Activated CD4-positive, alpha-beta memory T cell treated with anti-CD3 and anti-CD28 coated beads for 36 hours (primary cell): ENCODE measurements at places on chromosomes 1 and 21.

- no peak for DNase-seq
Observed at GRCh38 chr1:22207511-22208267, 64.8 kb upstream of the WNT4 start.

DNA sequence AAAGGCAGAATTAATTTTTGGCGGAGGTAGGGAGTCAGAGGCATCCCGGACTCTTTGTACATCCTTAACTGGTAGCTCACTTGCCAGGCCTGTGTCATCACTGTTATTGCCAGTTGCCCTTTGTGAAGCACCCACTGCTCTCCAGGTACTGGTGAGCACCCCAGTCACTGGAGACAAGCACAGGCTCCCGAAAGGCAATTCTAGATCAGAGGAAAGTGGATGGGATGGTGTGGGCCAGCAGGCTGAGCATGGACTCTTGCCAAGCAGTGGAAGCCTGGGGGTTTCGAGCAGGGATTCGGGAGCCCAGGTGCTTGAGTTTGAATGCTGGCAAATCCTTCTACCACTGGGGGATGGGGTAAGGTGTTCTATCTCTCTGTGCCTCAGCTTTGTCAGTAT, 551.1 kb downstream of the MATN1 start:
- no peak for DNase-seq

- DNase-seq = peak; percentile 69
Observed at GRCh38 chr1:172727956-172728603, 69.2 kb downstream of the FASLG start.

DNA sequence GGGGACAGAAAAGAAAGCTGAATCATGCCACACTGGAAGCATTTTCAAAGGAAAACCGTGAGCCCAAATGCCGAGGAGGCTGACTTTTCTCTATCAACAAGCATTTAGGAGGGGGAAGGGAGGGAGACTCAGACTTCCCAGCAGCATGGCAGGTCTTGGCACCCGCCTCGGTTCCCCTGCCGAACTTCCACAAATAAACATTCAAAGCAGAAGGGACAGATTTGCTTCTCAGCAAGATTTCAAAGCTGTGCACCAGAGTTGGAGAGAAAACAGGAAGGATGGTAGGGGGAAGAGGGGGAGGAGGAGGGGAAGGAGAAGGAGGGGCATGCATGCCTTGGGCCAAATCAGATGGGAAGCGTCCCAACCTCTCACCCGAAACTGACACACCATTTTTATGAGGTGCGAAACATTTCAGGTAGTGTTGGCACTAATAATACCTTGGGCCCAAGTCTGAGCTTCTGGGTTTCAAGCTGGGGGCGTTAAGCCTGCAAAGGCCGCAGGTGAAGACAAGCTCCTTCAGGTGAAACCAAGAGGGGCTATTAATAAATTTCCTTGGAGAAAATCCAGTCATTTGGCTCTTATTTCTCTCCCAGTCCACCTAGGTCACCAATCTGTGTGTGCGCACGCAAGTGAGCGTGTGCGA, 26.4 kb downstream of the ABCA4 start:
- DNase-seq = no peak

GRCh38 chr1:17646444-17647280, 107.2 kb downstream of the ARHGEF10L start:
- DNase-seq = no peak

- DNase-seq = no peak
Observed at GRCh38 chr1:178028841-178029481, 59.1 kb upstream of the SEC16B start.

- no peak for DNase-seq
Observed at GRCh38 chr1:204409123-204409522, 2.5 kb downstream of the PPP1R15B start.

- no peak for DNase-seq
Observed at GRCh38 chr1:218711001-218711400, 365.9 kb downstream of the TGFB2 start.

GRCh38 chr1:95263450-95263849, 29.4 kb downstream of the RWDD3 start:
- no peak for DNase-seq

GRCh38 chr1:243471754-243472745, 216.2 kb downstream of the SDCCAG8 start:
- DNase-seq = no peak

GRCh38 chr1:53378061-53378460, 50.2 kb upstream of the LRP8 start:
- DNase-seq = peak; percentile 3

DNA sequence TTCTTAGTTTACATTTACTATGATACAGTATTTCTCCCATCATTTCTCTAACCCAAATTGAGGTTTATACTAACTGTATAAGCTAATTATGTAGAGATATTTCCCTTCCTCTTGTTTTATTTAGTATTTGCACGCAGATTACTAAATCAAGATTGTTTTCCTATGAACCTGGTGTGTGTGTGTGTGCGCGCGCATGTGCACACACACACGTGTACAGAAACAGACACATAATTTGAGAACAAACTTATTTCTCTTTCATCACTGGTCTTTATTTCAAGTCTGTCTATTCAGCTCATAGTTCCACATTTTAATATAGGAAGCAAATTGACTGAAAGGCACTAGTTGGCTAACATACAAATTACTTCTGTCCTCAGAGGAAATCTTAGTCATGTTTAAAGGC, 19.7 kb upstream of the COL24A1 start:
- no peak for DNase-seq

DNA sequence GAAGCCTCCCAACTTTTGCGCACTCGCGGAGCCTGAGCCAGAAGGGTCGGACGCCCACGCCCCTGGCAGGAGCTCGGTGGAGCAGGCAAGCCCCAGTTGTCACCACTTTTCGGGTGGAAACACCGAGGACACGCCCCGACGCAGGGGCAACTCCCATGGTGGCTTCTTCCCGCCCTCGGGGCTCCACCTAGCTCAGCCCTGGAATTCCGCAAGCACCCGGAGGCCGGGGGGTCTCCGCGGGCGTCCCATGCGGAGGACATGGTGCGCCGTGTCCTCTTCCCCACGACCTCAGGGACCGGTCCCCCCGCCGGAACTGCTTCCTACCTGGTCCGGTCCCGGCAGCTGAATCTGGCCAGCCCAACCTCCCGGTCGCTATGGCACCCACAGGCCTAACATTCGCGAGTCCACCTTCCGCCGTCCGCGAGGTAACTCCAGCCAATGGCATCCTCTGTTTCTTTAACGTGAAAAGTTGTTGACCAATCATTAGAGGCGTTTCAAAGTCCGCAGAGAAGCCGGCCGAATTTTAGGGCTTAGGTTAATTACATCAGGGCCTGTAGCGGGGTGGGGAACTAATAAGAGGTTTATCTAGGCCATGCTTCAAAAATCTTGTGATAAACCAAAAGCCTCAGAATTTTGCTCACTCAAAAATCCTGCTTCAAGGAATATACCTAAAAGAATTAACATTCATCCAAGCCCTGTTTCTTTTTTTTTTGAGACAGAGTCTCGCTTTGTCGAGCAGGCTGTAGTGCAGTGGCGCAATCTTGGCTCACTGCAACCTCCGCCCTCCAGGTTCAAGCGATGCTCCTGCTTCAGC, at the start of gene STPG1:
Gene STPG1, minus strand, starts transcription at position 433 of the 814 bp plus-strand sequence. CDS start 12,394 bp downstream, outside the sequence.
- peak; percentile 91 for DNase-seq

GRCh38 chr1:231693361-231694074, 66.9 kb downstream of the DISC1 start:
- no peak for DNase-seq

DNA sequence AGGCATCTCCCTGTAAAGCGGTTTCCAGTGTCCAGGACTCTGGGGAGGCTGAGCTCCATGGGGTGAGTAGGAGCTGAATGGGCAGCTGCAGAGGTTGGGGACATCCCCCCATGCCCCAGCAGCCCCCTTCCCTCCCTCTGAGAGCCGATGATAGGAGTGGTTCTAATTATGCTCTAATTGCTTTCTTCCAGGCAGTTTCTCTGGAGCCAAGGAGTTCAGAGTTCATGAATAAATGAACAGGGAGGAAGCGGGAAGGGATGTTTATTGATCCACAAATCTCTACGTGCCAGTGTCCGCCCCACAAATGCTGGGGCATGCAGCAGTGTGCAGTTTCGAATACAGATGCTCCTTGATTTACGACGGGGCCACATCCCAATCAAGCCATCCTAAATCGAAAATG, 15.6 kb downstream of the NKAIN1 start:
- no peak for DNase-seq

DNA sequence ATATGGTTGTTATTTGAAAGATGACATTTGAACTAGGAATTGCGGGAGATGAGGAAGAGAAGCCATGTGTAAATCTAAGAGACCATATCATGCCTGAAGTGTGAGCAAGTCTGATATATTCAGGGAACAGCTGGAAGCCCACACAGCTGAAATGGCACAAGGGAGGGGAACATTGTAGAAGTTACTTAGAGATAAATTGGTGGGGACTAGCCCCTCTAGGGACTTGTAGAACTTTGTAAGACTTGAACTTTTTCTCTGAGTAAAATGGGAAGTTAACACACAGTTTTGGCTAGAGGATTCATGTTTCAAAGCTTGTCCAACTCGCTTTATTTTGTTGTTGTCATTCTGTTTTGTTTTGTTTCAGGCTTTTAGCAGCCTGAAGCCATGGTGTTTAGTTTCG, 216.4 kb downstream of the FMN2 start:
- DNase-seq = no peak

GRCh38 chr1:18974606-18975005, 18.1 kb upstream of the IFFO2 start:
- no peak for DNase-seq

- DNase-seq = peak; percentile 9
Observed at GRCh38 chr1:237507005-237507404, 383.7 kb downstream of the ZP4 start.

DNA sequence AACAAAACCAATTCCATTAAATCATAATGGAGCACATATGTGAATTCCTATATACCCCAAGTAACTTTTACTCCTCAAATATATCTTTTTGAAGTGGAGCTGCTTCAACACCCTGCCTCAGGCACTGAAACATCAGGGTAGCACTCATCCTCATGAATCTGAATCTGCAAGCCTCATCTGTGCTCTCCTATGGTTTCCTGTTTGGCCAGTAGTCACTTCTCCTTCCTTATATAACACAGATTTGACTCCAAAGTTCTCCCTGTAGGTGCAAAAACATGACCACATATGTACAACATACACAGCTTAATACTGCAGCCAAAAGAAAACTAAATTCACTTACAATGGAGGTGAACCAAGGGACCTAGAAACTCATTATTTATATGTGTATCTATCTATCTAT, 7.2 kb downstream of the TRIT1 start:
- no peak for DNase-seq

- peak; percentile 94 for DNase-seq
Observed at GRCh38 chr1:178542554-178543289, 29.8 kb downstream of the TEX35 start.

- no peak for DNase-seq
Observed at GRCh38 chr1:197526736-197527371, 248.4 kb downstream of the DENND1B start.

DNA sequence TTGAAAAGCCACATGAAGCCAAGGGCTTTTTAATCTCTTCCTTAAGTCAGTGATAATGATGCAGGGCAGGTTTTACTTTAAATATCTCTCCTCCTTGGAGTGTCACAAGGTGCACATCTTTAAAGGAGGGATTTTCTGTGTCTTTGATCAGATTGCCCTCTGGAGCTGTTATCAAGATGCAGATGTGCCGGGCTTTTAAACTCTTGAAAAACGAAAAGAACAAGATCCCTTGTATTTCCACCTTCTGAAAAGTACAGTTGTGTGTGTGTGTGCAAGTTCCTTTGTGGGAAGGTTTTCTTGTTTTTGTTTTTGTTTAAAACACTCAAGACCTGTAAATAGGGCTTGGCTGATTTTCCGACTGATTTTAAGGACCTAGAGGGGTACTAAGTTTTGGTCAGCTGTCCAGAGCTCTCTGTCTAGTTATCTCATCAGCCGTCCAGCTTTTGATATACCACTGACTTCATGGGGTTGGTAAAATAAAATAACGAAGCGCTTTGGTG, 1.6 kb downstream of the MARK1 start:
- DNase-seq = no peak

DNA sequence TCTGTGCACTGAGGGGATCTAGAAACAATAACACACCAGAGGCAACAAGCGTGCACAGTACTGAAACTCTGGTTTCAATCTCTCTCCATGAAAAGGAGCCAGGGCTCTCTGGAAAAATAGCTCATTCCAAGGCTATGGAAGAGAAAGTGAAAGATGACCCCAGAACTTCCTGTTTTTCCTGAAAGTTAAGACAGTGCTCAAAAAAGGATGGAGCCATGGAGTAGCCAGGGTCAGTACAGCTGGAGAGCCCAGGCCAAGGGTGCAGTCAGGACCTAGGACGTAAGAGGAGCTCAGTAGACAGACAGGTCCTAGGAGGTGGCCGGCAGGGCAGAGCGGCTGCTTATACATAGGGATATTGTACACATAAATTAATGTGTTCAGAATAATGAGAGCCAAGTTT, 19.1 kb downstream of the NOL9 start:
- no peak for DNase-seq

GRCh38 chr1:113321771-113322387, 68.4 kb upstream of the MAGI3 start:
- DNase-seq = no peak

DNA sequence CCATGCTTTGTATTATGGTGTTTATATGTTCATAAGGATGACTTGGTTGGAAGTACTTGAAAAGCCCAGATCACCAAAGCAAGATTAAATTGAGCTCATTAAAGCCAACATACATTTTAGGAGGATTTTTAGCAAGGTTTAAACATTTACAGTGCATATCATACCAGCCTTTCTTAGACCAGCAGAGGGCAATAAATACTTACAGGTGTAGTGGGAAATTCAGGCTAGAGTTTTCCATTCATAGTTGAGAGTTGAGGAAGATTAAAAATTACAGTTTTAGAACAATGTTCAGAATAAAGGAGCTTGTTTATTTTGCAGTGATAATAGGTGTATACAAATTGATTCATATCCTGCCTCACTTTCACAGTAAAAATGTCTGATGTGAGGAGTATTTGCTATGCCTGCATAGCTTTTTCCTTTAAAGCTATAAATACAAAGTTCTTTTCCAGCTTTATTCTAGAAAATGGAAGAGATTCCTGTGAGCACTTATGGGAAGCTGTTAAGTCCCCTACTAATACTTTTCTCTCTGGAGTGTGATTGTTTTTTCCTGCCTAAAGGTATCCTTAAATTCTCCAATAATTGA, 35.3 kb downstream of the DTL start:
- no peak for DNase-seq

DNA sequence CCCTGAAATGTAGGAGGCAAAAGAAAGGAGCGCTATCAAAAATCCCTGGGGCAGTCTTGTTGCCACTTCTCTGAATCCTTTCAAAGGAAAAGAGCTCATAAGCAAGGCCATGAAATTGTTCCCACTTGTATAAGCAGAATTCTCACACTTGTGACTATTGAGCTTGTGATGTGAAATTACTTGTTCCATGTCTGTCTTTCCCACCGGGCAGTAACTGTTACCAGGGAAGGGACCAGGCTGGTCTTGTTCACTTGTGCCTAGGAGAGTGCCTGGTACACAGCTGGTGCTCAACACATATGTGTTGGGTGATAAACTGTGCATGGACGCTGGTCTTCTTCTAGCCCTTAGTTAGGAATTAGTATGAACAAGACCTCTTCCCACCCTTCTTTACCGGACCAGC, 150.6 kb downstream of the CDC7 start:
- no peak for DNase-seq
